ENCODE measurements at places on chromosomes 1 and 21.

DNA sequence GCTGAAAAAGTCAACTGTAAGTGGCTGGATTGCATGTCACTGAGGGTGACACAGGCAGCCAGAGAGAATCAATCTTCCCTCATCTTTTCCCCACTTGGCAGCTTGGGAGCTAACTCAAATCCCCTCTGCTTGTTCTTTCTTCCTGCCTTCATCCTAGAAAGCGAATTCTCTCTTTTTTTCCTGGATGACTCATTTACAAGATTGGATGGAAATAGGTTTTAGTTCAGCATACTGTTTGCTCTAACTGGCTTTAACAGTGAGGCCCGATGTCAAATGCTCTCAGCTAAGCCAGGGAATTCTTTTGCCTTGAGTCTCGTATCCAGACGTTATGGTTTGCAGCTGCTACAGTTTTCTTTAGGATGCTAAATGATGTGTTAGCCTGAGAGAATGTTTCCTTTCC is 72.7 kb downstream of the HUNK start:
- H3K36me3 ChIP-seq, result no peaks in the 10 kb centered on the region
- DNase-seq, result no peak
- no peak overlapping the region for H3K4me3 ChIP-seq
- H3K27ac ChIP-seq, result no peak overlapping the region
- no peaks in the 10 kb centered on the region for H3K27me3 ChIP-seq

DNA sequence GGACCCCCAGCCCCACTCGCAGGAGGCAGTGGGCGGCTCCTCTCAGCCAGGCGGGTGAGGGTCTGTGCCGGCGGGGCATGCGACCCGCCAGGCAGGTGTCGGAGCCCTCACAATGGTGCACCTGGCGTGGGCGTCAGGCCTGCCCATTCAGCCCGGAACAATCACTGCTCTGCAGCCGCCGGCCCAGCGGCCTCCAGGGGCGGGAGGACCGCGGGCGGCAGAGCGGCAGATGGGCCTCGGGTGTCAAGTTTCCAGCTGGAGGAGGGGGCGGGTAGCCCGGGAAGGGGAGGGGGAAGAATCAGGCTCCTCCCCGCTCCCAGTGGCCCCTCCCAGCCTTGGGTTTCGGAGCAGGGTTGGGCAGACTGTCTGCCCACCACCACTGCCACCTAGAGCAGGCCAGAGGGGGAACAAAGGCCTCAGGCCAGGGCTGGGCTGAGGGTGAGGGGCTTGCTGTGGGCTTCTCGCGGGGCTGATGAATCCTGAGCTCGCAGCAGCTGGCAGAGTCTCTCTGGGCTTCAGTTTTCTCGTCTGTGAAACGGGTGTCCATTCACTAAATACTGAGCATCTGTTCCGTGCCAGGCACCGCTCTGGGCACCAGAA is 39.5 kb upstream of the CASZ1 start:
- DNase-seq, result no peak
- no peaks in the 10 kb centered on the region for H3K36me3 ChIP-seq
- no peak overlapping the region for H3K4me3 ChIP-seq
- H3K4me1 ChIP-seq, result peaks cover 12% of the 10 kb centered on the region
- H3K27me3 ChIP-seq, result peaks cover 21% of the 10 kb centered on the region
- no peak overlapping the region for H3K27ac ChIP-seq

DNA sequence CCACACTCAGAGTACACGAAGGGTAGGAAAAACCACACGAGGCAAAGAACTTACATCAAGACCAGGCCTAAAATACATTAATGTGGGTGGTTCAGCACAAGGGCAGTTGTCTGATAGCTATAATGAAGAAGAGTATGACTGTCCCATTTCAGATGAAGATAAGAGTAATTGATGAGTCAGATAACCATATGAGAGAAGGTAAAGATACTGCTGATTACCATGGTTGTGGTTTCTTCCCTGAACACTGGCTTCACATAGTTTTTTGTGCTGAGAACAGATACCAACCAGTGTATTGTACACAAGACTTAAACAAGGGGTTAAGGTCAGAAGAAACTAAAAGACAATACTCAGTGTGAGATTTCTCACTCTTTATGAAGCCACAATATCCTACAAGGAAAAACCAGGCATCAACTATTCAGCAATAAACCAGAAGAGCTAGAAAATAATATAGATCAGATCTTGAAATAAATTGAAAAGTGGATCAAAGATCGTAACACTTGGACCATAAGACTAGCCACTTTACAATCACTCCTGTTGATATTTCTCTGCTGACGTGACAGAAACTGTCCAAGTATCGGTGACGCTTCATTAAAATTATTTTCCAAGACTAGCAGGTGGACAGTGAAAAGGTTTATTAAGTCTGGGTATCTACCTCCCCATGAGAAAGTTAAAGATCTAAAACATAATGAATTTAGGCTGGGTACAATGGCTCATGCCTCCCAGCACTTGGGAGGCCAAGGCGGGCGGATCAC is 28.6 kb downstream of the PUM1 start:
- no peak overlapping the region for H3K4me3 ChIP-seq
- H3K4me1 ChIP-seq, result peaks cover 40% of the 10 kb centered on the region
- no peak for DNase-seq
- H3K27ac ChIP-seq, result no peak overlapping the region
- no peaks in the 10 kb centered on the region for H3K27me3 ChIP-seq

- no peak overlapping the region for H3K4me3 ChIP-seq
- no peaks in the 10 kb centered on the region for H3K4me1 ChIP-seq
- DNase-seq, result no peak
- H3K27ac ChIP-seq, result no peak overlapping the region
- peaks cover 18% of the 10 kb centered on the region for H3K36me3 ChIP-seq
Observed at GRCh38 chr1:213171711-213172110, 120.7 kb downstream of the RPS6KC1 start.

- peak overlapping the region; percentile 86 for H3K27ac ChIP-seq
- H3K4me1 ChIP-seq, result peaks cover 46% of the 10 kb centered on the region
- DNase-seq, result no peak
- peak overlapping the region; percentile 93 for H3K4me3 ChIP-seq
- no peaks in the 10 kb centered on the region for H3K36me3 ChIP-seq
Observed at GRCh38 chr1:212286556-212287131, 1.4 kb downstream of the PPP2R5A start.

- peak overlapping the region; percentile 47 for H3K27ac ChIP-seq
- peaks cover 4% of the 10 kb centered on the region for H3K36me3 ChIP-seq
- H3K27me3 ChIP-seq, result no peaks in the 10 kb centered on the region
- H3K4me3 ChIP-seq, result peak overlapping the region; percentile 79
- DNase-seq, result no peak
Observed at GRCh38 chr1:28518745-28519341, 13.0 kb downstream of the RCC1 start.

DNA sequence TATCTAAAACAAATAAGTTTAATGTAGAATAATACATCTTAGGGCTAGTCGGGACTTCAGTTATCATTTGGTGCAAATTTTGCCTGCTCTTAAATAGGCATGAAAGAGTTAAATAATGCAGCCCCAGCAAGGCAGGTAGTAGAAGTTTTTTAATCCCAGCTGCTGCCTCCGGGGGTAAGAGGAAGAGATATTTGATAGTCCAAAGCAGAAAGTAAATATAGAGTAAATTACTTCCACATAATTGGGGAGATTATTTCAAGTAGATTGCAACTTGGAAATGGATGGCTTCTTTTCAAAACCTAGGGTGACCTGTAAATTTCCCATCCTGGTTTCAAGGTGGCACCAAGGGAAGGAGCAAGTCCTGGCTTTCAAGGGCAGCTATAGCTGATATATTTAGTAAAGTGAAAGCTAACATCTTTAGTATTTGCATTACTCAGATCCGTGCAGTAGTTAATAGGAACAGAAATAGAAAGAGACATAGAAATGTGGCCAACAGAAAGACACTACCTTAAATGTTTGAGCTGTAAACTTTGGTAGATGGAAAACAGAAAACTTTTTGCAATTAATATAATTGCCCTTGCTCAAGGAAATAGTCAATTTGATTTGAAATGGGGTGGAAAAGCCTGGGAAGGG is 109.1 kb downstream of the LMO4 start:
- no peak overlapping the region for H3K4me3 ChIP-seq
- H3K27ac ChIP-seq, result no peak overlapping the region
- H3K27me3 ChIP-seq, result peaks cover 7% of the 10 kb centered on the region
- H3K4me1 ChIP-seq, result no peaks in the 10 kb centered on the region
- no peak for DNase-seq

- peaks cover 13% of the 10 kb centered on the region for H3K4me1 ChIP-seq
- no peaks in the 10 kb centered on the region for H3K27me3 ChIP-seq
- no peak overlapping the region for H3K27ac ChIP-seq
- DNase-seq, result no peak
- no peak overlapping the region for H3K4me3 ChIP-seq
- H3K36me3 ChIP-seq, result no peaks in the 10 kb centered on the region
Observed at GRCh38 chr1:67898033-67898726, 64.9 kb upstream of the GNG12 start.

GRCh38 chr1:84722794-84723193 is 32.5 kb upstream of the SSX2IP start:
- no peak overlapping the region for H3K27ac ChIP-seq
- no peak overlapping the region for H3K4me3 ChIP-seq
- H3K36me3 ChIP-seq, result no peaks in the 10 kb centered on the region
- H3K4me1 ChIP-seq, result peaks cover 45% of the 10 kb centered on the region

DNA sequence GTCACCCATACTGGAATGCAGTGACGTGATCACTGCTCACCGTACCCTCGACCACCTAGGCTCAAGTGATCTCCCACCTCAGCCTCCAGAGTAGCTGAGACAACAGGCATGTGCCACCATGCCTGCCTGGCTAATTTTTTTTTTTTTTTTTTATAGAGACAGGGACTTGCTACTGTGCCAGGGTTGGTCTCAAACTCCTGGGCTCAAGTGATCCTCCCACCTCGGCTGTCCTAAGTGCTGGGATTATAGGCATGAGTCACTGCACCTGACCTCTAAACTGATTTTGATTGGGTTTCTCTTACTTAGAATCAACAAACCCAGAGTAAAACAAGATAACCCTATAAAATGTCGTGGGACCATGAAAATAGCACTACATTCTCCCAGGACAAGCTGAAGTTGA is 112.0 kb downstream of the UBE2U start:
- H3K4me1 ChIP-seq, result no peaks in the 10 kb centered on the region
- peaks cover 12% of the 10 kb centered on the region for H3K27me3 ChIP-seq
- H3K36me3 ChIP-seq, result no peaks in the 10 kb centered on the region
- no peak overlapping the region for H3K27ac ChIP-seq
- DNase-seq, result no peak
- no peak overlapping the region for H3K4me3 ChIP-seq

DNA sequence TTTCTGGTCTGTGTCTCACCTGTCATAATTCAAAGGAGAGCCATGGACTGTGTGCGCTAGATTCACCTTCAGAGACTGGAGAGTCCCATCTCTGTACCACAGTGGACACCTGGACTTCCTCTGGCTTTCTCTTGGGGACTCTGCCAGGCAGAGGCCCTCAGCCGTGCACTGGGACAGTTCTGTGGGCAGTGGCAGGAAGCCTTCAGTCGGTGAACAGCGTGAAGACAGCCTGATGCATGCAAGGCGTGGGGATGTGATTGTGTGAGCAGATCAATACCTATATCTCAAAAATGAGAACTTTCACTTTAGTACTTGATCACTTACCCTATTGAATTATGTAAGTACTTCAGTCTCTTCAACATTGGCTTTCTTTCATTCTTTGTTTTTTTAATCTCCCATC is 245.3 kb downstream of the DISC1 start:
- no peak for DNase-seq
- H3K27ac ChIP-seq, result peak overlapping the region; percentile 77
- no peak overlapping the region for H3K4me3 ChIP-seq
- H3K27me3 ChIP-seq, result no peaks in the 10 kb centered on the region
- peaks cover 34% of the 10 kb centered on the region for H3K4me1 ChIP-seq
- peaks cover 7% of the 10 kb centered on the region for H3K36me3 ChIP-seq

DNA sequence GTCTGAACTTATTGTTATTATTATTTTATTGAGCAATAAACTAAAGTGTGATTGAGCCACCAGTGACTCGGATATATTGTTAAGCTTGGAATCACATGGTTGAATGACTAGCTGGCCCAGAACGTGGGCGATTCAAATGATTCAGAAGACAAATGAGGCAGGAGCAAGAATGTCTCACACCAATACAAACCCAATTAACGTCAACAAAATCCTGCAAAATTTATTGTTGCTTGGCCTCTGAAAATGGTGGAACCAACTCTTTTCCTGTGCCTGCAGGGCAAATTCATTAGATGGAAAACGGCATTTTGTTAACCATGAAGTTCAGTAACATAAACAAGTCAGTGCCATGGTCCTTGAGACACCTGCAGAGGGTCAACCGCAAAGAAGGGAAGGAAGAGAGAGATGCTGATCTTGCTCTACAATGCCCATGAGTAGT is 482.0 kb downstream of the SETD4 start:
- no peak for DNase-seq
- H3K4me1 ChIP-seq, result peaks cover 21% of the 10 kb centered on the region
- no peaks in the 10 kb centered on the region for H3K36me3 ChIP-seq
- H3K27me3 ChIP-seq, result no peaks in the 10 kb centered on the region
- H3K27ac ChIP-seq, result no peak overlapping the region

DNA sequence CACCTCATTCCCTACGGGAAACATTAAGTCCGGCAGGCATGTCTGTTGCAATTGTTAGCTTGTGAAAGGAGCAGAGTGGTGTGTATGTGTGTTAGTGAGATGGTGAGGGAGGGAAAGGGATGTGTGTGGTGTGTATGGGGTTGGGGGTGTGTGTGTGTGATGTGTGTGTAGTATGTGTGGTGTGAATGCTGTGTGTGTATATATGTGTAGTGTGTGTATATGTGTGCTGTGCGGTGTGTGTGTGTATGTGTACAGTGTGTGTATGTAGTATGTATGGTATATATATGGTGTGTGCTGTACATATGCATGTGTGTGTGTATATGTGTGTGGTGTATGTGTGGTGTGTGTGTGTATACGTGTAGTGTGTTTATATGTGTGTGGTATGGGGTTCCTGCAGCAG is 20.8 kb upstream of the BLACAT1 start:
- H3K27ac ChIP-seq, result no peak overlapping the region
- H3K4me1 ChIP-seq, result peaks cover 3% of the 10 kb centered on the region
- no peak overlapping the region for H3K4me3 ChIP-seq
- no peak for DNase-seq
- peaks cover 43% of the 10 kb centered on the region for H3K27me3 ChIP-seq
- H3K36me3 ChIP-seq, result no peaks in the 10 kb centered on the region

Data from osteocyte (in vitro differentiated cells).